ENCODE measurements at places on chromosomes 16 and 17.

DNA sequence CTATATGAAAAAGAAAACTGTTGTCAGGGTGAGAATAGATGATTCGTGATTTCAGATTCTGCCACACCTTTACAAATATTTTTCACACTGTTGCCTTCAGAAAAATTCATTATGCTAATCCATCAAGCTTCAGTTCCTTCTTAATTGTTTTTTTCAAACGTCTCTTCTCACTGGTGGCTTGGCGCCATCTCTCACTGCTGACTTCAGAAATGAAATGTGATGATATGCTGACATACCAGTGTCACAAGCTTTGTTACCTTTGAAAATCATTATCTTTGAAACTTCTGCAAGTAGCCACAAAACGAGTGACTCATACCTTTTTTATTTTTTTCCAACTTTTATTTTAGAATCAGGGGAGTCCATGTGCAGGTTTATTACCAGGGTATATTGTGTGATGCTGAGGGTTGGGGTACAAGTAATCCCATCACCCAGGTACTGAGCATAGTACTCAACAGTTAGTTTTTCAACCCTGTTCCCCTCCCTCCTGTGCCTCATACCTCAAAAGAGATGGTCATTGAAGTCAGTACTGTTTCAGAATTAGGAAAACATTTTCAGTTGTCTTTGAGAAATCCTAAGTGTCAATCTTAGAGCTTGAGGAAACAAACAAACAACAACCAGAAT, 14.0 kb upstream of the KRT222 start:
- no peak for DNase-seq

DNA sequence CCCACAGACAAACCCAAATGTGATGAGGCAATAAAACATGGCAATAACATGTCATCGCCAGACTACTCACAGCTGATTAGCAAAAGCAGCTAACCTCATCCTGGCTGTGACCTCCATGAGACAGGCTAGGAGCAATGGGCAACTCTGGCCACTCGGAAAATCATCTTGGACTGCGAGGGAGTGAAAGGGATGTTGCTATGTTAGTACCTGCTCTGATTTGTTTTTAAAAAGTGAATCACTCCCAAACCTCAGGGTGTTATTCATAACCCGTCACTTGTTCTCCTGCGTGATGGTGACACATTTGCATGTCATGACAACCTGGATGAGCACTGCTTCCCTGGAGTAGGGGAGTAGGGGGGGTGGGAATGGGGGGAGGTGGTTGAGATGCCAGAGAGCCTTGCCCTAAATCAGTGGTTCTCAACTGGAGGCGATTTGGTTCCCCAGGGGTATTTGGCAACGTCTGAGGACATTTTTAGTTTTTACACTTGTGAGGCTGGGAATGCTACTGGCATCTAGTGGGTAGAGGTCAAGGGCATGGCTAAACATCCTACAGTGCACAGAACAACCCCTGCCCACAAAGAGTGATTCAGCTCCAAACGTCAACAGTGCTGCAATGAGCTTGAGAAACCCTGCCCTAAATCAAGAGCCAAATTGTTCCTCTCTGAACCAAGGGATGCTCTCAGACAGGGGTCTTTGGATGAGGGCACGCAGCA, 241.7 kb downstream of the SOX9 start:
- no peak for DNase-seq

- DNase-seq = no peak
Observed at GRCh38 chr16:57669476-57670162, 1.5 kb downstream of the ADGRG3 start.

GRCh38 chr17:7932949-7933348, 943 bp downstream of the CNTROB start:
- no peak for DNase-seq

GRCh38 chr16:83974475-83974874, 6.4 kb downstream of the NECAB2 start:
- no peak for DNase-seq
